Mesenchymal stem cell (in vitro differentiated cells and primary cell): ENCODE measurements at places on chromosomes 3 and 15.

GRCh38 chr15:63244399-63244798, 33.0 kb upstream of the APH1B start:
- DNase-seq: peak; percentile 52

DNA sequence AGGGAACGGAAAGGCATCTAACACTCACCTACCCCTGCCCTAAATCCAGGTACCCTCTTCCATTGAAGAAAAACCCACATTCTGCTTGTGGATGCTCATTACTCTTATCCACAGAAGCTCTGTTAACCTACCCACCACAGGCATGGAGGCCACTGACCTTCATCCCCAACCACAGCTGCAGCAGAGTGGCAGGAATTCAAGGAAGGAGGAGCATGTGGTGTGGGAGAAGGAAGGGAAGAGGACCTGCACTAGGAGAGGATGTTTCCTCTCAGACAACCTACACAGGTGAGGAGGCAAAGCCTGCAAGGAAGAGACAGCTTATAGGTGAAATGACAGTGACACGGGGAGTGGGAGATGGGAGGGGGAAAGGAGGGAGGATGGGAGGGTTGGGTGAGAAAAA, 192.5 kb upstream of the TSC22D2 start:
- no peak for DNase-seq

- DNase-seq: no peak
These were observed 40.5 kb downstream of the ZNF106 start for GRCh38 chr15:42450425-42450790.

GRCh38 chr3:26460985-26461384, 161.6 kb upstream of the LRRC3B start:
- no peak for DNase-seq

DNA sequence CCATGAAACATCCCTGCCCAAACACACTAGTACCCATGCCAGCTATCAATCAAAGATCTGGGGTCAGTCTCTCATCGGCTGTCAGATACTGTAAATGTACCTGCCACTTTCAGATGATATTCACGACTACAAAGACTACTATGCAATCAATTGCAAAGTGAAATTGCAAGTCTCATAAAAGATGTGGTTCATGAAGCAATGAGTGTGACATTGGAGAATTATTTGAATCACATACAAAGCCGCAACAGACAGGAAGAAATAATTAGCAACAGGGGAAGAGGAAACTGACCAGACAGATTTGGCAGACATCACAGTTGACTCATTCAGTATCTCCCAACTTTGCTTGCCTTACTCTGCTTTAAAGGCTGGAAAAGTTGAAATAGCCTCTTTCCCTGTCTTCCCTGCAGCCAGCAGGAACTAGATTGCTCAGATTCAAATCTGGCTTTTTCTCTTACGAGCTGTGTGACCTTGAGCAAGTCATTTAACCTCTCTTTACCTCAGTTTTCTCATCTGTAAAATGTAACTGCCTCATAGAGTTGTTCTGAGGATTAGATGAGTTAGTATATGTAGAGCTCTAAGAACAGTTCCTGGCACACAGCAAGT, 95.7 kb upstream of the C3orf80 start:
- peak; percentile 97 for DNase-seq

- DNase-seq: no peak
These were observed 65.4 kb downstream of the RPN1 start for GRCh38 chr3:128585189-128585588.

DNA sequence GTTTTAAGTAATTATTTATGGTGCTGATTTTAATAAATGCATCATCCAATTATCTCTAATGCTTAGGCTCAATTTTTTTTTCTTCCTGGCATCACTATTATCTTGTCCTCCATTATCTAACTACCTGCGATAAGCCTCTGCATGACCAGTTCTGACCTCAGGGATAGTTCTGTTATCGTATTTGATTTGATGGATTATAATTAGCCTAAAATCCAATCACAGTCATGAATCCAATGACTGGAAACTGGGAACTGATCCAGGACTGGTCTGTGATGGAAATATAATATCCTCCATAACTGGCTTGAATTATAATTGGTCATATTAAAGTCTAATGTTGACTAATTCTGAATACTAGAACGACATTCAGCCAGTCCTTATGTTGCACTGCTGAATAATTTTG, 1.1 kb downstream of the MYH15 start:
- DNase-seq: no peak

GRCh38 chr3:117798221-117798620, 1088.6 kb downstream of the TUSC7 start:
- no peak for DNase-seq

DNA sequence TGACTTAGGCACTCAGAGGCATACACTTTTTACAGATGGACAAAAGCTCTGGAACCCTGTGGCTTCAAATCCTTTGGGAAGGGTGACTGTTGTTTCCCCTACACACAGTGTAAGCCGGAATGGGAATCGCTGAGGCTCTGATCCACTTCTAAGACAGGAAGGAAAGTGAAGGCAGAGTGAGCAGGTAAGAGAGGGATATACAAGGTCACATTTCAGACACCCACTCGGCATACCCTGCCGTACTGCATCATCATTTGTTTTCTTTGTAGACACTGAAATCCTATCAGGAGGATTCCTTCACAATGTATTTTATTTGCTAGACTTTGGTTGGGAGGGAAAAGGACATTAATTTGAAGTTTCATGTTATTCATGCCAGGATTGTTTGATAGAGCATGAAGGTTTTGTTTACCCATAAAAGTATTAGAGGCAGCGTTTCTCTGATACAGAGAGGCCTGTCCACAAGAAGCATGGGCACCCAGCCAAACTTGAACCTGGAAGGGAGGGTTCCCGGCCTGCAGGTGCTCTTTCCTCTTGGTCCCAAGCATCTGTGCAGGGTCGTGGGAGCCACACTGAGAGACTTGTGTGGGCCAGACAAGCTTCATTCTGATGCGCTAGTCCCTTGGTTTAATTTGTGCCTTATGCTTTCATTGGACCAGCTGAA, 21.9 kb upstream of the POLR2M start:
- DNase-seq: no peak

DNA sequence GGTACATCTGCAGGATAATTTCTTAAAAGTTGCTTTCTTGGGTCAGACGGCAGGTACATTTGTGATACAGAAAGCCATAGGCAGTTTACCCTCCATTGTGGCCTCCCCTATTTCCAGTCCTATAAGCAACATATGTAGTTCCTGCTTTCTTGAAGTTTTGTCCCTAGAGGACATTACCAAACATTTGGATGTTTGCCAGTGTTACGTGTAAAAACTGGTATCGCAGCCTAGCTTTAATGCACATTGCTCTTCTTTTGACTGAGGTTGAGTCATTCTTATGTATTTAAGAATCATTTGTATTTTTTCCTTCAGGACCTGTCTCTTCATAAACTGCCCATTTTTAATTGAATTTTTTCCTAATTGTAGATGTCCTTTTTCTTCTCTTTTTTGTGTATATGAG, 114.3 kb downstream of the DIPK2A start:
- peak; percentile 14 for DNase-seq

GRCh38 chr3:194395212-194395611, 3.9 kb downstream of the GP5 start:
- peak; percentile 68 for DNase-seq

DNA sequence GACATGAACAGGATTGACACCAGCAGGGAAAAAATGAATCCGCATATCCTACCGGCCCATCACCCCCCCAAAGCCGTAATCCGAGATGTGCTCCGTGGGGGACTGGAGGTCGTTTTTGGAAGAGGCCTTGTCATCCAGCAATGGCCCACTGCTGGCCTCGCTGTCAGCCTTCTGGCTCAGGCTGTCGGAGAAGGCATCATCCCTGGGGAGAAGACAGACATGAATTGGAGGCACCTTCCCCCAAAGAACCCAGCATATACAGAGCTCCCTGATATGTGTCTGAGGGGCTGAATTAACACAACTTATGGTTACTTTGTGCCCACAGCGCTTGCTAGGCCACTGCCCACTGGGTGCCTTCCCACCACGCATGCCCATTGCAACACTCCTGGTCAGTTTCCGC, 29.6 kb upstream of the RAD18 start:
- DNase-seq: no peak

DNA sequence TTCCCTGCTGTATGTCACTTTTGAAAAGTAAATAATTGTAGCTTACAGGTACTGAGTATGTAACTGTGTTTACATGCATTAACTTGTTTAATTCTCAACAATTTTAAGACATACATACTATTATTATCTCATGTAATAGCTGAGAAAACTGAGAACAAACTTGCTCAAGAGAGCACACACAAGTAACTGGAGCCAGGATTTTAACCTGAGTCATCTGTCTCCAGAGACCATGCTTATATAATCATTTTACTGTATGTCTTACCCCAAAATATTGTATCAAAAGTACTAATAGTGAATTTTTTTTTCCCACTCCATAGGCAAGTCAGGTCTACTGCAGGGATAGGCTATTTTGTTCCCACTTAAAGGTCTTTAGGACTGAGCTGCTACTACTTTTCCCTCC, 95.4 kb downstream of the FEZF2 start:
- no peak for DNase-seq

- DNase-seq: no peak
These were observed 38.6 kb upstream of the FSTL1 start for GRCh38 chr3:120489421-120489820.

GRCh38 chr3:135792858-135793475, 172.6 kb upstream of the PPP2R3A start:
- DNase-seq: no peak

DNA sequence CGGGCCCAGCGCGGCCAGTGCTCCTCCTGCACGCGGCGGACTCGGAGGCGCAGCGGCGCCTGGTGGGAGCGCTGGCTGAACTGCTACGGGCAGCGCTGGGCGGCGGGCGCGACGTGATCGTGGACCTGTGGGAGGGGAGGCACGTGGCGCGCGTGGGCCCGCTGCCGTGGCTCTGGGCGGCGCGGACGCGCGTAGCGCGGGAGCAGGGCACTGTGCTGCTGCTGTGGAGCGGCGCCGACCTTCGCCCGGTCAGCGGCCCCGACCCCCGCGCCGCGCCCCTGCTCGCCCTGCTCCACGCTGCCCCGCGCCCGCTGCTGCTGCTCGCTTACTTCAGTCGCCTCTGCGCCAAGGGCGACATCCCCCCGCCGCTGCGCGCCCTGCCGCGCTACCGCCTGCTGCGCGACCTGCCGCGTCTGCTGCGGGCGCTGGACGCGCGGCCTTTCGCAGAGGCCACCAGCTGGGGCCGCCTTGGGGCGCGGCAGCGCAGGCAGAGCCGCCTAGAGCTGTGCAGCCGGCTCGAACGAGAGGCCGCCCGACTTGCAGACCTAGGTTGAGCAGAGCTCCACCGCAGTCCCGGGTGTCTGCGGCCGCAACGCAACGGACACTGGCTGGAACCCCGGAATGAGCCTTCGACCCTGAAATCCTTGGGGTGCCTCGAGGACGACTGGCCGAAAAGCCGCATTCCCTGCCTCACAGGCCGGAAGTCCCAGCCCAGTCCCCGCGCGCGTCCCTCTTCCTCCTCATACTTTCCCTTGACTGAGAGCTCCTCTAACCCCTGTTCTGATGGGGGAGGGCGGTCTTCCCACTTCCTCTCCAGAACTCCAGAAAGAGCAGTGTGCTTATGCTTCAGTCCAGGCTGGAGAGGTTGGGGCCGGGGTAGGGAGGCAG, 1.4 kb upstream of the IL17RC start:
- DNase-seq: peak; percentile 76

DNA sequence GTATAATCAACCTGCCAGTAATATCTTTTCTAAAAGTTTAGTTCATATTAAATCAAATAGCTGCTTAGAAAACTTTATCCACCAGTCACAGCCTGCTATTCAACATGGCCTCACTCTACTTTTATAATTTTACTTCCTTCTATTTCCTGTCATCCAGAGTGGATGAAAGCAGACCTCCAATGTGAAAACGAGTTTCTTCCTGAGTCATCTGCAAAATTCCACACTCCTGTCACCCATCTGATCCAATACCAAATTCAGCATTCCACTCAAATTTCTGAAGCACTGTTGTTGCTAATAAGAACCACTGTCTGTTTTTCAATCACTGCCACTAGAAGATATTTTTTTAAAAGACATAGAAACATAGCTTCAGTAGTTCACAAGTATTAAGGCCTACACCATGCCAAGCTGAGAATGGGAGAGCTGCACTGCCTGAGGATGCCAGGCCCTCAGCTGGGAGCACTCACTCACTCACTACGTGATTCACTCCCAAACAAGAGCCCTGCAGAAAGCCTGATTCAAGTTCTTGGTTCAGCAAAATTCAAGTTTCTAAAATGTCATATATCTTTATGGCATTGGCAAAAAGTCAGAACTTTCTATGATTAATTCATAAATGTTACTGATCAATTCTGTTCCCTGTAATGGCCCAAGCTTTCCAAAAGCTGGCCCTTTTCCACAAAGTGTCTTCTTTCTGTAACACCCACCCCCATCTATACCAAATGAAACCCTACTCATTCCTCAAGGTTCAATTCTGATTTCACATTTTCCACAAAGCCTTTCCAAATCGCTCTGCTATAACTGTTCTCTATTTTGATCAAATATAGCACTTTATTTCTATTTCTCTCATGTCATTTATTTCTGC, 82.9 kb downstream of the FSIP1 start:
- DNase-seq: no peak

- DNase-seq: peak; percentile 21
These were observed 537 bp downstream of the GRAMD2A start for GRCh38 chr15:72197041-72197459.

DNA sequence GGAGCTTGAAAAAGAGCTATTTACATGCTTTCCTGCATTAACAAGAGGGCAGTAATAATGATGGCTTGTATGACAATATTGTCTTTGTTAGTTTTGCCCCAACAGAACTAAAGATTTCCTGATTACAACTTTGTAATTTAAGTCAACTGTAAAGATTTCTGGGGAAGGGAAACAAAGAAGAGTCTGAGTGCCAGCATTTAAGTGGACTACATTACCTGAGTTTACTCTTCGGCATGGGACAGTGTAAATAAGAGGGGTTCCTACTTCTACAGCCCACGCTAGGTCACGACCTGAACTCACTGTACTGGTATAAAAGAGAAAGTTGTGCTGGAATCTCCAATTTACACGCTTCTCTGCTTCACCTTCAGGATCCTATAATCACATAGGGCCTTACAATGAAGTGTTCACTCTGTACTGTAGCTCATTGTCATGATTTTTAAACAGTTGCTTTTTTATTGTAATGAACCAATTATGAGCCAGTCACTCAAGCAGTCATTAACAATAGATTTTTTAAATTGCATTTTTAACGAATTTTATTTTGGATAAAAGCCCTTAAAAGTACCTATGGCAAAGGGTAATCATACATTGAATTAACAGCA, 39.6 kb downstream of the DPH6 start:
- no peak for DNase-seq

DNA sequence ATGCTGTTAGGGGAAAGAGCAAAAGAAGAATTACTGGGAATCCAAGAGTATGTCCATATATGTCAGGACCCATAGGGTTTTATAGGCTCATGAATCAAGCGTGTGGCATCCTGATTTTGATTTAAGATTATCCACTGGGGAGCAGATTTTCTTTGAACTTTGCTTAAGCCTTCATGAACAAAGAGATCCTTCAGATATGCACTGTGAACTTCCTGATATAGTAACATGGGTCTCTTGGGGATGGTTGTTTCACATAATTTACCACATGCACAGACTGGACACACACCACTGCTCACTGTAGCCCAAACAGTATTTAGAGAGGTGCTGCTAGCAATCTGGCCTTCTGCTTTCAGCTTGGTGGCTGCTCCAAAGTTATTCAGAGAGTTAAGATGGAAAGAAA, 200.9 kb upstream of the ZPLD1 start:
- no peak for DNase-seq
